ENCODE measurements at places on chromosomes 11 and 22. TPM values are rescaled to one million over a fixed set of nuclear protein-coding genes. Genes with fewer than 3 reads are reported as not detected.

LINC01488 gene
- total RNA-seq = not detected

ARFGAP2 gene
- 140 TPM for total RNA-seq

FREY1 gene
- 2.3 TPM for total RNA-seq

EIF1AD gene
- 28.2 TPM for total RNA-seq

MRGPRF gene
- 77.2 TPM for total RNA-seq

GRK3 gene
- total RNA-seq = 0.83 TPM

PEX16 gene
- total RNA-seq = 36.8 TPM

PDGFD gene
- 0.15 TPM for total RNA-seq

KRTAP5-8 gene
- not detected for total RNA-seq

TTC36 gene
- total RNA-seq = 1.3 TPM

APOBEC3F gene
- 6.6 TPM for total RNA-seq

CCDC81 gene
- 1.0 TPM for total RNA-seq

TNRC6B gene
- 18.9 TPM for total RNA-seq

Data from smooth muscle cell of trachea (primary cell).